ENCODE measurements at places on chromosomes 16 and 17. TPM values are rescaled to one million over a fixed set of nuclear protein-coding genes. Genes with fewer than 3 reads are reported as not detected.

DNA sequence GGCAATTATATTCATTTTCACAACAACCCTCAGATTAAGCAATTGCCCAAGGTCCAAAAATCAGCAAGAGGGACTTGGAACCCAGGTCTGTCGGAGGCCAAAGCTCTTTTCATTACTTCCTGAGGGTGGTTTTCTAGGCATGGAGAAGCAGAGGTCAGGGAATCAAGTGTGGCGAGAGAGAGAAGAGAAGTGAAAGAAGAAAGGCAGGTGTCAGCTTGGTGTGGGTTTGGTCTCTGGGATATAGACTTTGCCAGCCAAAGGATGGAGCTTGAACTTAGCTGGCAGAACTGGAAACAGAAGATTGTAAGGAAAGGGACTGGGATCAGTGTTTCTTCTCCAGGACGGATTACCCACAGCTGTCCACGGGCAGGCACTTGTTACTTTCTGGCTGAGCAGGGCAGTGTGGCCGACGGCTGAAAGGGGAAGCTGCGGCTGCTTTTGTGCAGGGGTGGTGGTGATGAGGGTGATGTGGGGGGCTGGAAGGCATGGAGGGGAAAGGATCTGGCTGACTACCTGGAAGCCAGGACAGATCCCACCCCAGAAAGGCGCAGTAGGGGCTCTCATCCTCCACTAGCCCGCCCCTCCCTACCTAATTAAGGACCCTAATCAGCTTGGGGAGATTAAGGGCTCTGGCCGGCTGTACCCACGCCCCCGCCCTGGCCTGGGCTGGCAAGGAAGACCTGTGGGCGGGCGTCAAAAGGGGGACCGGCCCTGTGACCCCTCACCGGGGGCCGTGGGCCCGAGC is at the start of gene GUCY2D:
Gene GUCY2D (plus strand): TSS at position 640 of the 745 bp plus-strand sequence. CDS start 433 bp downstream, outside the sequence.
- no peak for DNase-seq

DNA sequence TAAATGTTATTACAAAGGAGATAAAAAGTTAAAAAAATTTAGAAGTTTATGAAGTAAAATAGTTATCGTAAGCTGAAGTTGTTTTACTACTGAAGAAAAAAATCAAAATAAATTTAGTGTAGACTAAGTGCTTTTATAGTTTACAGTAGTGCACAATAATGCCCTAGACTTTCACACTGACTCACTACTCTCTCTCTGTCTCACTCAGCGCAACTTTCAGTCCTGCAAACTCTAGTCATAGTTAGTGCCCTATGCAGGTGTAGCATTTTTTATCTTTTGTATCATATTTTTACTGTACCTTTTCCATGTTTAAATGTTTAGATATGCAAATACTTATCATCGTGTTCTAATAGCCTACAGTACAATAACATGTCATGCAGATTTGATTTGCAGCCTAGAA is 17.7 kb upstream of the TOM1L1 start:
- no peak for DNase-seq

DNA sequence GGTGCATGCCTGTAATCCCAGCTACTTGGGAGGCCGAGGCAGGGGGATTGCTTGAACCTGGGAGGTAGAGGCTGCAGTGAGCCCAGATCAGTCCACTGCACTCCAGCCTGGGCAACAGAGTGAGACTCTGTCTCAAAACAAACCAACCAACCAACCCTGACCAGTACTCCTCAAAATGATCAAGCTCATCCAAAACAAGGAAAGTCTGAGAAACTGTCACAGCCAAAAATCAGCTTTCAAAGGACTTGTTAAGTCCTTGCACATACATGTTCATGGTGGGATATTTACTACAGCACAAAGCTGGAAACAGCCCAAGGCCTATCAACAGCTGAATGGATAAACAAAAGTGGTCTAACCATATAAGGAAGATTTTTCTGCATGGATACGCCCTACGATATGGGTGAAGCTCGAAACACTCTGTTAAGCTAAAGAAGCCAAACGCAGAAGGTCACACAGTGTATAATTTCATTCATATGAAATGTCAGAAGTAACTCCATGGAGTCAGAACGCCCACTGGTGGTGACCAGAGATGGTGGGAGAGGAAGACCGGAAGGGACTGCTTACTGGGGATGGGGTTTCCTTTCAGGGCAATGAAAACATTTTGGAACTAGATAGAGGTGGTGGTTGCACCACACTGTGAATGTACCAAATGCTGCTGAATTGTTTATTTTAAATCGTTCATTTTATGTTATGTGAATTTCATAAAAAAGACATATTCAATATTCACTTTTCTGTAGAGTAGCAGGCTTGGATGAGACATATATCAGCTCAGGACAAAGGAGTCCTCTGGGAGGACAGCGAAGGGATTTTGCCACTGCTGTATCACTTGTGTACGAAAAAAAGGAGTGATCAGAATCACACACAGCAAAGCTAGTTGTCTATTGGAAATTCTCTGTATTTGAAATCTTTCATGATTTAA is 17.7 kb downstream of the CCL17 start:
- no peak for DNase-seq

DNA sequence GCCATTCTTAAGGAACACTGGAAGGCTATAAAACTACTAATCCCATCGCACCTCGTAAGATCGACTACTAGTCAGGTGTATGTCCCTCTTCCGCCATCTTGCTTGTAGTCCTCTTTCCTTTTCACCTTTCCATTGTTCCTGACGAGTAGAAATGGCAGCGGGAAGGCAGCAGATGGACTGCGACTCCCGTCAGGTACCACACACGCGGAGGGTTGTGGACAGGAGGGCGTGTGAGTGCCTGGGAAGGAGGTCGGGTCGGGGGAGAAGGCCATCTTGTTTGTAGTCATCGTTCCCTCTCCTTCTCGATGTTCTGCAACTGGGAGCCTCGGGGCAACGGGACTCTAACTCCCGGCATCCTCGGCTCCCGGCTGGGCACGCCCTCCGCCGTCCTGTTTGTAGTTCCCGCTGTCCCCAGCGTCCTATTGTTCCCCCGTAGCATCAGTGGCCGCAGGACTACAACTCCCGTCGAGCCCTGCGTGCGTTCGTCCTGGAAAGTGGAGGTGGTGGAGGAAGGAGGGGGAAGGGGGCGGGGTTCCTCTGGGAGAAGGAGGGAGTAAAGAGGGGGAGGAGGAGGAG is 324 bp upstream of the FBXL19 start:
- peak; percentile 92 for DNase-seq

GRCh38 chr17:958712-959451 is 20.7 kb downstream of the NXN start:
- no peak for DNase-seq

DNA sequence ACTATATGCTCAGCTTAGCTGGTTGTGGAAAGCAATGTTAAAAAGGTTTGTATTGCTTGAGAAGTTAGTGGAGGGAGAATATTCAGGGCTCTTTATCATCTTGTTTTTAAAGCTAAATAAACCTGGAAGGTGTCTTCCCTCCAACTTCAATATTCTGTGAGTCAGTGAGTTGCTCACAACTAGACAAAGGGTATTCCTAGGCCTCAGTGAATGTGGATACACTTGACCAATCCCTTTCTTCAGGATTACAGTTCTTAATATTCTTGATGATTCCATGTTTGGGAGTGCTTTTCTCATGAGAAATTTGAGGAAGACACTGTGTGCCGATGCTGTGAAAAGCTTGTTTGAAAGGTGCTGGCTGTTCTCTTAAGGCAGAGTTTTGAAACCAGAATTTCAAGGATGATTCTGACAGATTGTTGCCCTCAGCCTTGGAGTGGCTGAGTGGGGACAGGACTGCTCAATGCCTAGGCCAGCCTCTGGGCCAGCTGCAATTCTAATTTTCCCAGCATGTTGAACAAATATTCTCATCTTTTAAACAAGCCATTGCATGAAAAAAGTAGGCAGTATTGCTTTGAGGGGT is 30.1 kb downstream of the MAP2K4 start:
- DNase-seq = peak; percentile 20

MAFG gene
- total RNA-seq = 18.5 TPM

CLEC19A gene
- not detected for total RNA-seq

MYOCD gene
- total RNA-seq = 2.2 TPM

DOC2B gene
- 18.1 TPM for total RNA-seq

NPIPB9 gene
- not detected for total RNA-seq

TVP23B gene
- total RNA-seq = 34.6 TPM

STH gene
- total RNA-seq = not detected

Measured in epithelial cell of proximal tubule (primary cell).